ENCODE measurements at places on chromosomes 7 and 10. TPM values are rescaled to one million over a fixed set of nuclear protein-coding genes. Genes with fewer than 3 reads are reported as not detected.

- H3K36me3 ChIP-seq, result no peaks in the 10 kb centered on the region
- H3K4me1 ChIP-seq, result peaks cover 14% of the 10 kb centered on the region
- H3K27me3 ChIP-seq, result no peaks in the 10 kb centered on the region
- no peak overlapping the region for H3K27ac ChIP-seq
Observed at GRCh38 chr7:17626235-17626634, 314.1 kb downstream of the SNX13 start.

DNA sequence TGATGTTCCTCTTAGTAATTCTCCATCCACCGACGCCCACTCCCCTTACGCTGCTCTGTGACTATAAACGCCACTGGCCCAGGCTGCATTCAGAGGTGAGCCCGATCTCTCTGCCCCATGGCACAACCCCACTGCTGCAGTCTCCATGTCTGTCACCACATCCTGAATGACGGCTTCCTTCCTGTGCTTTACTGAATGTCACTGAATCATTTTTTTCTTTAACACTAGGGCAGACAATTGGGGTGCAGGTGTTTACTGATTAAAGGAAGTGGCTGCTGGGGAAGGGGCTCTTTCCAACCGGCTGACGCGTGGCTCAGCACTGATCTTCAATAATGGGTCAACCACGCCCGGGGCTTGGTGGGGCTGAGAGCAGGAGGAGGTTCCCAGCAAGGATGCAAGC is 208.3 kb downstream of the USP6NL start:
- no peaks in the 10 kb centered on the region for H3K36me3 ChIP-seq
- no peak for DNase-seq
- H3K27me3 ChIP-seq, result no peaks in the 10 kb centered on the region
- peaks cover 5% of the 10 kb centered on the region for H3K4me1 ChIP-seq
- H3K4me3 ChIP-seq, result no peak overlapping the region

- no peak for DNase-seq
- no peaks in the 10 kb centered on the region for H3K36me3 ChIP-seq
Observed at GRCh38 chr7:80411621-80412020, 100.2 kb downstream of the GNAT3 start.

ADAP1 gene
- 0.04 TPM for total RNA-seq

DNA sequence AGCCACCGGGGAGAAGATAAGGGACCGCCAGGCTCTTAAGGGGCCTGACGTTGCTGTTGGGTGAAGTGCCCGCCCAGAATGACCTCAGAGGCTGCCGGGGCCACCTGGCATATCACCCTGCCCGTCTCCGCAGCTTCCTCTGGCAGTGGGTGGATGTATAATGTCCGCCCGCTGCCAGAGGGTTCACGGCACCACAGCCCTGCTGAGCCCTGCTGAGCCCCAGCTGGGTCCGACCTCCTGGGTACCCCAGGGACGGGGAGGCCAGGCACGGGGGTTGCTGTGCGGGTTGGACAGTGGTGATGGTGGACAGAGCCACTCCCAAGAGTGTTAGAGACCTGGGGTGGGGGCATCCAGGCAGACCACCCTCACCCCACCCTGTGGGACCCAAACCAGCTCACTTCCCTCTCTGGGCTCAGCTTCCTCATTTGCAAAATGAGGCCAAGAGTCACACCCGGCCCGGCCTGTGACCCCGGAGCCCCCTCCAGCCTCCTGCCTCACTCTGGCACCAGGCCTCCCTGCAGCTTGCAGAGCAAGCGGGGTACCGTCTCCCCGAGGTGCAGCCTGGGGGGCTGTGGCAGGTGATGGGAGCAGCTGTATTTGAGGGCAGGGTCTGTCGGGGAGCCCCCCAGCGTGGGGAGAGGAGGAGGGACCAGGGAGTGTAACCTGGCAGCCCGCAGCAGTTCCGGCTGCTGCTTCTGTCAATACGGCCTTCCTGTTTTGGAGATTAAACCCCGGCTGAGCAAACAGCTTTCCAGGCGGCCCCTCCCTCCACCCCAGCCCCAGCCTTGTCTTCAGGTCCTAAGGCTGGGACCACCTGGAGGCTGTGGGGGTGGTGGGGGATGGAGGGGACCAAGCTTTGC is 8.4 kb upstream of the LFNG start:
- no peak for DNase-seq
- peak overlapping the region; percentile 6 for H3K27ac ChIP-seq
- H3K4me3 ChIP-seq, result no peak overlapping the region
- H3K4me1 ChIP-seq, result peaks cover 60% of the 10 kb centered on the region
- no peaks in the 10 kb centered on the region for H3K27me3 ChIP-seq
- no peaks in the 10 kb centered on the region for H3K36me3 ChIP-seq

DNA sequence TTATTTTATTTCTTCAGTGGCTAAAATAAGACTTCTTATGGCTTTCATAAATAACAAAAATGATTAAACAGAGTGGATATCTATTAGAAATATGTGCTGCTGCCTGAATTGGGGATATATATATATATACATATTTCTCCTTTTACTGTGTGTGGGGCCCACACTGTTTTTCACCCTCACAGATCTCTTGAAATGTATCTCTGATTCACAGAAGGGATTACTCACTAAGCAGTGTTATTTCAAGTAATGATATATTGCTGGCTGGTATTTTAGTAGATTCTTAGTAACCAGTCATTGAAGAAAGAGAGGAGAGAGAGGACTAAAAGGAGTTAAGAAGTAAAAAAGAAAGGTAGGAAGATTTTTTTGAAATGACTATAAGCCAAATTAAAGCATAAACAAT is 308.6 kb upstream of the NRP1 start:
- DNase-seq, result no peak
- H3K4me1 ChIP-seq, result no peaks in the 10 kb centered on the region
- no peaks in the 10 kb centered on the region for H3K27me3 ChIP-seq

PANK1 gene
- total RNA-seq, result 13.6 TPM

CYP2C18 gene
- total RNA-seq, result not detected

DNA sequence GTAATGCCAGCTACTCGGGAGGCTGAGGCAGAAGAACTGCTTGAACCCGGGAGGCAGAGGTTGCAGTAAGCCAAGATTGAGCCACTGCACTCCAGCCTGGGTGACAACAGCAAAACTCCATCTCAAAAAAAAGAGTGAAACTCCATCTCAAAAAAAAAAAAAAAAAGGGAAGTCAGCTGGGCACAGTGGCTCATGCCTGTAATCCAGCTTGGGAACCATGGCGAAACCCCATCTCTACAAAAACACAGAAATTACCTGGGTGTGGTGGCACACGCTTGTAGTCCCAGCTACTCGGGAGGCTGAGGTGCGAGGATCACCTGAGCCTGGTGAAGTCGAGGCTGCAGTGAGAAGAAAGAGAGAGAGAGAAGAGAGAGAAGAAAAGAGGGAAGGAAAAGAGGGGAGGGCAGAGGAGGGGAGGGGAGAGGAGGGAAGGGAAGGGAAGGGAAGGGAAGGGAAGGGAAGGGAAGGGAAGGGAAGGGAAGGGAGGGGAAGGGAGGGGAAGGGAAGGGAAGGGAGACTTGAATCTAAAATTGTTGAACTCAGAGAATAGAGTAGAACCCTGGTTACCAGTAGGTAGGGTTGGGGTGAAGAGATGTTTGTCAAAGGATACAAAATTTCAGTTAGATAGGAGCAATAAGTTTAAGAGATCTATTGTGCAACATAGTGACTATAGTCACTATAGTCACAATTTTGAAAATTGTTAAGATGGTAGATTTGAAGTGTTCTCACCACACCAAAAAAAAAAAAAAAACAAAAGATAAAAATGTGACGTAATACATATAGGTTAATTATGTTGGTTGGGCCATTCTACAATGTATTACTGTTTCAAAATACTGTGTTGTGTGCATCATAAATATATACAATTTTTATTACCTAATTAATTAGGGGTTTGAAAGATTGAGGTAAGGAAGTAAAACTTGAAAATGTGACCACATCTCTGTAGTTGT is 2.5 kb downstream of the SLC16A9 start:
- no peaks in the 10 kb centered on the region for H3K4me1 ChIP-seq
- H3K27ac ChIP-seq, result no peak overlapping the region
- H3K27me3 ChIP-seq, result no peaks in the 10 kb centered on the region
- H3K36me3 ChIP-seq, result no peaks in the 10 kb centered on the region
- no peak for DNase-seq

DNA sequence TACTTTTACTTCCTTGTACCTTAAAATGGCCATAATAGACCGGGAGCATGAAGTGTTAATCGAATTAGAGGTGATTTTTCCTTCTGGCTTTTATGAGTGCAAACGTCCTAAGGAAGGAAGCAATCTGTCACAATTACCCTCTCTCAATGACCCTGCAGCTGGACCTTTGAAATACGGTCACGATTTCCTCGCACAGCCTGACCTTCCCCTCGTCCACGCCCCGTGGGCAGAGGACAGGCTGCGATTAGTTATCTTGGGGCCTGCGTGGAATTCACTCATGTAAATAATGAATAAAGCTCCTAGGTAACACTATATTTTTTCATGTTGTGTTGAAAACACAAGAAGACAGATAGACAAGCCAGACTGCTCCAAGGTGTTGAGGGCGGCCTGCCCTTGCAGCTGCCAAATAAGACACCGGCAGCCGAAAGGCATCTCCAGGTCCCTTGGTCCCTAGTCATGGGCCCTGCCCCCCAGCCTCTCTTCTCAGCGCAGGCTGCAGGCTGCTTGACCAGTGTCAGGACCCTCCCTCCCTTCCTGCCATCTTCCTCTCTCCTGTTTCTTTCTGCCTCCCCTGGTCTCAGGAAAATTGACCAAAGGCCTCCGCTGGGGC is 199.9 kb downstream of the TCERG1L start:
- no peak for DNase-seq
- H3K36me3 ChIP-seq, result no peaks in the 10 kb centered on the region
- H3K27ac ChIP-seq, result no peak overlapping the region
- H3K4me1 ChIP-seq, result no peaks in the 10 kb centered on the region

GRCh38 chr7:138188290-138188858 is 112.1 kb downstream of the AKR1D1 start:
- peaks cover 7% of the 10 kb centered on the region for H3K4me1 ChIP-seq
- H3K36me3 ChIP-seq, result no peaks in the 10 kb centered on the region
- H3K27me3 ChIP-seq, result no peaks in the 10 kb centered on the region
- H3K4me3 ChIP-seq, result no peak overlapping the region
- no peak overlapping the region for H3K27ac ChIP-seq

DNA sequence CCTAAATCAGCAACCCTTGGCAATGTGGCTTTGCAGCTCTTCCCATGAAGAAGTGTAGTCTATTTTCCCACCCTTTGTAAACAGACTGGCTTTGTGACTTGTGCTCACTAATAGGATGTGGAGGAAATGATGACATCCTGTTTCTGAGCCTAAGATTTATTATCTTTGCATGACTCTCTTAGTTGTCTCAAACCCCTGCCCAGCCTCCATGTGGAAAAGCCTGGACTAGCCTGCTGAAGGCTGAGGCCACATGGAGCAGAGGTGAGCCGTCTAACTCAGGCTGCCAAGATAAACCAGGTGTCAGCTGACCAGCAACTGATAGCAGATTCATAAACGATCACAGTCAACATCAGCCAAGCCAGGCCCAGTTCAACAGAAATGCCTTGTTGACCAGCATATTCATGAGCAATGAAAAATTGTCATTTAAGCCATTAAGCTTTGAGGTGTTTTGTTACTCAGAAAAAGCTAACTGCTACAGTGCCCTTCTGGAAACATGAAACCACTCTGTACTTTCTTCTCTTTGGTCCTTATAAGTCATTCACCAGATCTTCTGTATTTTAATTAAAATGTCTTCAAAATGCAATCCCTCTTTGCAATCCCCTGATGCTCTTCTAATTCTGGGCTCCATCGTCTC is 586.3 kb upstream of the ANKRD30A start:
- no peaks in the 10 kb centered on the region for H3K27me3 ChIP-seq
- H3K36me3 ChIP-seq, result no peaks in the 10 kb centered on the region
- H3K4me3 ChIP-seq, result no peak overlapping the region
- no peak for DNase-seq

ASB10 gene
- total RNA-seq, result not detected

ANLN gene
- total RNA-seq, result 215 TPM

GIMAP7 gene
- total RNA-seq, result not detected

- peaks cover 12% of the 10 kb centered on the region for H3K4me1 ChIP-seq
- no peak overlapping the region for H3K4me3 ChIP-seq
- H3K27ac ChIP-seq, result no peak overlapping the region
- DNase-seq, result no peak
- no peaks in the 10 kb centered on the region for H3K36me3 ChIP-seq
Observed at GRCh38 chr7:469563-469961, 50.1 kb downstream of the PDGFA start.

DNA sequence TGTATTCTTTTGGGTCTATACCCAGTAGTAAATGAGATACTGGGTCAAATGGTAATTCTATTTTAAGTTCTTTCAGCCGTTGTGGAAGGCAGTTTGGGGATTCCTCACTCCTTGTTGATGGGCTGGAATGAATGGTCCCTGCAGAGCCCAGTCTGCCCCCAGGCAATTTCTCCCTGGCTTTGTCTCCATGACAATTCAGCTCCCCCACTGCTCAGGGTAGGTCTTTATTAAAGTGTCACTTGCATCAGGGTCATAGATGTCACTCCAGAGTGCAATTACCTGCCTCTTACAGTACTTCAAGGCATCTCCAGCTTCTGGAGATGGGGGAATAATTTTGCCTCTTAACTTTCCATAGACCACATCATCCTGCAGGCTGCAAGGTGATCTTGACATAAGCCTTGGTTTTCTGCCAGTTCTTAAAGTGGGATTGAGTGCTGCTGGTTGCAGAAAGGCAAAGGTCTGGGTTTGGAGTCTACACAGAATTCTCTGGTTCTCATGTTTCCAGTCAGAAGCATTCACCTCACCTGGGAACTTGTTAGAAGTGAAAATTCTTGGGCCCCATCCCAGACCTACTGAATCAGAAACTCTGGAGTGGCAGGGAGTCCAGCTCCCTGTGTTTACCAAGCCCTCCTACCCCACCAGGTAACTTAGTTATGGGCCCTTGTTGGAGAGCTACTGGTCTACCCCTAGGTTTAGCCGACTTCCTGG is 442.4 kb downstream of the GALNT17 start:
- no peak for DNase-seq
- H3K4me3 ChIP-seq, result no peak overlapping the region
- H3K27ac ChIP-seq, result no peak overlapping the region
- no peaks in the 10 kb centered on the region for H3K27me3 ChIP-seq

GRCh38 chr10:130885021-130885655 is 426.4 kb downstream of the TCERG1L start:
- H3K36me3 ChIP-seq, result no peaks in the 10 kb centered on the region
- no peaks in the 10 kb centered on the region for H3K27me3 ChIP-seq
- H3K4me1 ChIP-seq, result no peaks in the 10 kb centered on the region
- H3K27ac ChIP-seq, result no peak overlapping the region
- DNase-seq, result no peak

- no peak overlapping the region for H3K4me3 ChIP-seq
- H3K27ac ChIP-seq, result no peak overlapping the region
- no peaks in the 10 kb centered on the region for H3K4me1 ChIP-seq
Observed at GRCh38 chr7:20030417-20030816, 186.8 kb downstream of the MACC1 start.

GRCh38 chr10:82625512-82626189 is 750.7 kb downstream of the NRG3 start:
- no peaks in the 10 kb centered on the region for H3K4me1 ChIP-seq
- DNase-seq, result no peak
- H3K4me3 ChIP-seq, result no peak overlapping the region
- H3K27ac ChIP-seq, result no peak overlapping the region
- H3K27me3 ChIP-seq, result no peaks in the 10 kb centered on the region
- no peaks in the 10 kb centered on the region for H3K36me3 ChIP-seq

SSC4D gene
- 1.8 TPM for total RNA-seq

NPC1L1 gene
- not detected for total RNA-seq

FAM25A gene
- not detected for total RNA-seq

GRCh38 chr7:36303202-36304098 is 86.2 kb upstream of the ANLN start:
- H3K4me1 ChIP-seq, result peaks cover 37% of the 10 kb centered on the region
- peak; percentile 89 for DNase-seq
- no peaks in the 10 kb centered on the region for H3K36me3 ChIP-seq
- no peak overlapping the region for H3K4me3 ChIP-seq
